ENCODE measurements at places on chromosomes 11 and 22.

DNA sequence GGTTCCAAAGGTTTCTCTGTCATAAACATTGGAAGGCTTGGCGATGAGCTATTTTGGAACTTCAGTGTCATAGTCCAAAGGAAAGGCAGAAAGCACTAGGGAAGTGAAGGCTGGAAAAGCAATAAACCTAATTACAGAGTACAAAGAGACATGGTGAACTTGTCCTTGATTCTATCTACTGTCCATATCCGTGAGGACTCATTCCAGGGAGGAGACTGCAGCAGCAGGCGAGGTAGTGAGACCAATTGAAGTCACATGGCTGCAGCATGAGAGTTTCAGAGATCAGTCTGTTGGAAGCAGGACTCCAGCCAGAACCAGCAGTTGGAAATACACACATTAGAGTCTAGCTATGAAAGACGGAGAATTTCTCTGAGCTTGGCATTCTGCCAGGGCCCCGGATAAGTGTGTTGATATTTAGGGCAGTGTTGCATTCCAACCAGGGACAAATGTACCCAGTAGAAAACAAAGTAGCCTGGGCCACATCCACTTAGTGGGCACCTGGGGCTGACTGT lies 54.1 kb upstream of the ARHGAP42 start:
- DNase-seq, result no peak

DNA sequence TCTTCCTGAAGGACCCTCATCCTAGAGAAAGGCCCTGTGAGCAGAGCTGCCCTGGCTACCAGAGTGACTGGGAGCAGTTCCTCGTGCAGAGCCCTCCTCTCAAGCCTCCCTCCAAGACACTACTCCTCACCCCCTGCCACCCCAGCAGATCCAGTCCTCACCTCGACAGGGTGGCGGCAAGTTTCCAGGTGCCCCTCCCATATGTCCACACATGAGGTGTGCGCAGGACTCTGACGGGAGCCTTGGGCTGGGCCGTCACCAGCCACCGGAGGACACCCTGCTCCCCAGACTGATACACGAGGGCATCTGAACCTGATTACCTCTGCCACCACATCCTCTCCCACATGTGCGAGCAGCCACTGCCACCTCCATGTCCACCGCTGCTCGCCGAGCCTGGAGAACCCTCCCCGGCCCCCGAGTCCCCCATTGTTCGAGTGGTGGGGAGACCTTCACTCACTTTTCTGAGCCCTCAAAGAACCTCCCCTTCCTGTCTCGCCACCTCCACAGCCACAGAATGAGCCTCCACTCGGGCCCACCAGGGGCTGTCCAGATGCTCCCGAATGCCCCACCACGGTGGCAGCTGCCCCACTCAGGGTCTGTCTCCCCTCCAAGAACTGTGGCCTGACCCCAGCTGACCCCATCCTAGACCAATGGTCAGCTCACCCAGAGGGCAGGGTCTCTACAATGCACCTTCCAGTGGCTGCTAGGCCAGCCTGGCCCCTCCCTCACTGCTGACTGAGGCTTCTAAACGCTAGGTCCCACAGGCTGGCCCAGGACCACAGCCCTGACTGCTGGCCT lies 62.5 kb downstream of the DGCR2 start:
- no peak for DNase-seq

DNA sequence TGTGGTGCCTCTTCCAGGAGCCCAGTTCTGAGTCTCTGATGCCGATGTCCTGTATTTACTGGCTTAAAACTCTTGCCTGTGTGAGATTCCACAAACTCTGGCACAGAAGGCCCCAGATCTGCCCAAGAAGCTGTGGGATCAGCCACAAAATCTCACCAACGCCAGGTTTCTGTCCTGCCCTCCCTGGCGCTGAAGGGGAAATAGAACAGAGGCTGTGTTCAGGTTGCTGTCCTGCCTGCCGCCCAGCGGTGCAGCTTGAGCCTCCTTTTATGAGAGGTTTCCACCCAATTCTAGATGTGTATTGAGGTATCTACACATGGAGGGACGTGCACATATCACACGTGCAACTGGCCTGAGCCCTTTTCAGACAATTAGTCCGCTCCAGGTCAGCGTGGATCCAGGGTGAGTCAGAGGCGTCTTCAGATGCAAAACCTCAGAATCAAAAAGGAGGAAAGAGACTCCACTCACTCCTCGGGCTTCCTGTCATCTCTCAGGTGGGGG lies 2.2 kb downstream of the TMEM80 start:
- DNase-seq, result no peak

DNA sequence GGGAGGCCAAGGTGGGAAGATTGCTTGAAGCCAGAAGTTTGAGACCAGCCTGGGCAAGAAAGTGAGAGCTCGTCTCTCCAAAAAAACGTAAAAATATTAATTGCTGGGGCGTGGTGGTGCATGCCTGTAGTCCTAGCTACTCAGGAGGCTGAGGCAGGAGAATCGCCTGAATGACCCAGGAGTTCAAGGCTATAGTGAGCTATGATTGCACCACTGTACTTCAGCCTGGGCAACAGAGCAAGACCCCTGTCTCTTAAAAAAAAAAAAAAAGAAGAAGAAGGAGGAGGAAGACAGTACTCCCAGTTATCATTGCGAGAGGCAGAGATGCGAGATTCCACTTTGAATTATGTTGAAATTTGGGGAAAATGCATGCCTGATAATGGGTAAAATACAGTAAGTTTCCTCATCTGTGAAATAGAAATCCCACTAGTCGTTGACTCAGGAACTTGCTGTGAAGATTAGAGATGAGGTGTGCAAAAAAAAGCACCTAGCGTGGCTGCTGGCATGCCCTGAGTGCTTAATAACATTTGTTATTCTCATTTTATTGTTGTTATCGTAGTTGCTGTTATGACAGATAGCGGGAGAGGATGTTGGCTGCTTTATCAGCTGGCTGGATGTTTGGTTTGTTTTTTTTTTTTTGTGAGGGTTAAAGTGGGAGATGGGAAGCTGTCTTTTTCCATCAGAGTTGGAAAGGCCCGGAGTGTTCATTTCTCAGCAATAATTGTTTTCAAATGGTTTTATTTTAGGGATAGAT lies 33.4 kb downstream of the BCR start:
- DNase-seq, result no peak

Data from memory B cell (primary cell).